ENCODE measurements at places on chromosomes 2 and 18.

DNA sequence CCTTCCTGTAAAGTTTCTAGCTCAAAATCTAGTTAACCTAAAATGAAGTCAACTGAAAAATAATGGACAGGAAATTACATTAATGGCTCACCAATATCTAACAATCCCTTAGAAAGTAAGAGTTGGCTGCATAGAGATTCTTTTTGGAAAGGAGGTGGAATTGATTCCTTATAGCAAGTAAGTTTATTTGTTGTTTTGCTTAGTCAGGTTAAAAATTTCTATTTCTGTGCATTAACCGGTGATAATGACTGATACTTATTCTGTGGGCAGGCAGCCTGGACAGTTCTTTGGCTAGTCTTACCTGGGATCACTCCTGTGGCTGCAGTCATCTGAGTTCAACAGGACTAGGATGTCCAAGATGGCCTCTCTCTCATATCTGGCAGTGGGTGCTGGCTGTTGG lies 6.9 kb upstream of the BCL2L11 start:
- no peak for DNase-seq

- DNase-seq: no peak
Observed at GRCh38 chr18:49853436-49853835, 40.1 kb upstream of the ACAA2 start.

DNA sequence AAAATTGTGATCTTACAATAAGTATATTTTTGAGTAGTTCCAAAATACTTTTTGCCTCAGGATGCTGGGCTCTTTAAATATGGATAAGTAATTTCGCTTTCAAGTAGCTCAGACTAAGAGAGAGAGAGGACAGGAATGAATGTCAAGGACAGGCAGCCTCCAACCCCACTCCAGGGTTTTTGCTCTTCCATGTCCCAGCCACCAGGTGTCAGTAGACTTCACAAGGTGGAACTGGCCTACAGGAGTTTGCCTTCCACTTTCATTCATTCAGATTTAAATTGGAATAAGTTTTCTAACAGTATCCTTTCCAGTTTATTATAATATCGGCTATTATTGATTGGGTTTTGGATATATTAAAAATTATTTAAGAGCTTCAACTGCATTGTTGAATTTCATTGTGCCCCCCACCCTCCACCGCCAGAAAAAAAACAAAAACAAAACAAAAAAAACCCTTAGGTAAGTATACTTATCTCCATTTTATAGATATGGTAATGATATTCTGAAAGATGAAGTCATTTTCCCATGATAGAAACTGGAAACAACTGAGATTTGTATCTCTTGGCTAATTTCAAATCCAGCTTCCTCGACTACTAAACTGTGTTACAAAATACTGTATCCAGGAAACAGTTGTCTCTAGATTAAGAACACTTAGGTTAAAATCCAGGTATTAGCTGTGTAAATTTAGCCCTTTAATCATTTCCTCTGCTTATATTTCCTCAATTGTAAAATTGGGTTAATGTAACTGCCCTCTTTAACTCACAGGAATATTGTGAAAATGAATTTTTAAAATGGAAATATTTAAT lies 793.1 kb downstream of the ERBB4 start:
- DNase-seq: peak; percentile 67

- DNase-seq: no peak
Observed at GRCh38 chr2:103151046-103151445, 389.2 kb downstream of the TMEM182 start.

GRCh38 chr2:226581004-226581403 lies 218.6 kb downstream of the IRS1 start:
- no peak for DNase-seq

GRCh38 chr2:178895171-178895570 lies 87.9 kb upstream of the TTN start:
- DNase-seq: no peak

DNA sequence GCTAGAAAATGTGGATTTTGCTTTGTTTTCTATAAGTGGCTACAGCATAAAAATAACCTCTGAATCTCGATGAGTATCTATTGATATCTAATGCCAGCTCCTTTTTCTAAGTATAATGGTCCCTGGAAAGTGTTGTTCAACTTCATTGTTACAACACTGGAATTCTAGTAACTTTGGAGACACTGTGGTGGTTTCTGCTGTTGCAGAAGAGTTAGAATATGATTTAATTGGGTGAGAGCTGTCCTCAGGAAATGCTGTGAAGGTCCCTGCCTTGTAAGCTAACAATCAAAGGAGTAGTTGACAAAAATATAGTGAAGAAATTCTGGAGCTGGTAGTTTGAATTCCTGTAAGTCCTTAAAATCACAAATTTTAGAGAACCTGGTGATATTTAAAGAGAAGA lies 62.1 kb downstream of the C18orf63 start:
- DNase-seq: no peak

DNA sequence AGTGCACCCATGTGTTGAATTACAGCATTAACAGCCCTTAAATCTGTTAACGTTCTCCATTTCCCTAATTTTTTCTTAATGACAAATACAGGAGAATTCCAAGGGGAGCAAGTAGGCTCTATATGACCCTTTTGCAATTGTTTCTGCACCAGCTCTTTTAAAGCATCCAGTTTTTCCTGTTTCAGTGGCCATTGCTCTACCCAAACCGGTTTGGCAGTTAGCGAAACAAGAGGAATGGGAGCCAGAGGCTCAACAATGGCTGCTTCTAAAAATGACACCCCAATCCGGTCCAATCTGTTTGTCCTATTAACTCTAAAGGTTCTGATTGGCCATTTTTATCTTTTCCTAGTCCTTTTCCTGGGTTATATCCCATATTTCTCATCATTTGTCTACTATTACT lies 15.1 kb upstream of the SUCLG1 start:
- no peak for DNase-seq

DNA sequence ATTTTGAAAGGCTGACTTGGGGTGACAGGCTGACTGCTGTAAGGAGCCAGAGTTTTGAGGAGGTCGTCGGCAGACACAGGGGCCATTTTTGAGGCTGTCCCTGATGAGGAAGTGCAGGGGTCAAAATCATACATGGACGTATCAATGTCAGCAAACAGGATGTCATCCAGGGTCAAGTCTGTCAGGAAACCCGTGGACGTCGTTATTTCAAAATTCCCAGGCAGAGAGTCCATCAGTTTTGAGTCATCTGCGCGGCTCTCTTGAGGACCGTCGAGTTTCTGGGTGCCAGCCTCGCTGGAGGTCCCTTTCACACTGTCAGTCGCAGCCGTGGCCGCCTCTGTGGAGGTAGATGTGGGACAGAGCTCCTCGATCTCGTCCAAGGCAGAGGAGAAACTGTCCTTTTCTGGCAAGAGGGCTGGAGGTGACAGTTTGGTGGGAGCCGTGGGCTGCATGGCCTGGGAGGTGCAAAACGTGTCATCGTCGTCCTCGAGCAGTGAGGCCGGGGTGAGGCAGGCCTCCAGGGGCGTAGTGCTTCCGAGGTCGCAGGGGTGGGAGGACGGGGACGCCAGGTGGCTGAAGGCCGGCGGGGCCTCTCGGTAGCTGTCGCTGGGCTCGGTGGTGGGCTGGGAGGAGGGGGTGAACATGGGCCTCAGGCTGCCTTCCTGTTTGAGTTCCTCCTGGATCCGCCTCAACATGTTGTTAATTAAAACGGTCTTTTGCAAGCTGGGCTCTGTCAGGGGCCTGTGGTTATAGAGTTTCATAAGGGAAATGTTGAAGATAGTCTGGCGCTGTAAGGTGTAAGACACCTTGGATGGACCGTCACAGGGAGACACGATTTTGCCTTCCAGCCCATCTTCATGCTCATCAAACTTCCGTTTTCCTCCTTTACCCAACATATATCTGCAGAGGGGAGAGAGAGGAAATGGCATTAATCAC lies 17.5 kb downstream of the SERTAD2 start:
- DNase-seq: peak; percentile 75

GRCh38 chr18:47799376-47799775 lies 131.1 kb downstream of the SMAD2 start:
- DNase-seq: no peak

GRCh38 chr2:184527058-184527457 lies 71.3 kb upstream of the ZNF804A start:
- DNase-seq: peak; percentile 20

- no peak for DNase-seq
Observed at GRCh38 chr2:168470320-168471162, 14.5 kb downstream of the CERS6 start.

DNA sequence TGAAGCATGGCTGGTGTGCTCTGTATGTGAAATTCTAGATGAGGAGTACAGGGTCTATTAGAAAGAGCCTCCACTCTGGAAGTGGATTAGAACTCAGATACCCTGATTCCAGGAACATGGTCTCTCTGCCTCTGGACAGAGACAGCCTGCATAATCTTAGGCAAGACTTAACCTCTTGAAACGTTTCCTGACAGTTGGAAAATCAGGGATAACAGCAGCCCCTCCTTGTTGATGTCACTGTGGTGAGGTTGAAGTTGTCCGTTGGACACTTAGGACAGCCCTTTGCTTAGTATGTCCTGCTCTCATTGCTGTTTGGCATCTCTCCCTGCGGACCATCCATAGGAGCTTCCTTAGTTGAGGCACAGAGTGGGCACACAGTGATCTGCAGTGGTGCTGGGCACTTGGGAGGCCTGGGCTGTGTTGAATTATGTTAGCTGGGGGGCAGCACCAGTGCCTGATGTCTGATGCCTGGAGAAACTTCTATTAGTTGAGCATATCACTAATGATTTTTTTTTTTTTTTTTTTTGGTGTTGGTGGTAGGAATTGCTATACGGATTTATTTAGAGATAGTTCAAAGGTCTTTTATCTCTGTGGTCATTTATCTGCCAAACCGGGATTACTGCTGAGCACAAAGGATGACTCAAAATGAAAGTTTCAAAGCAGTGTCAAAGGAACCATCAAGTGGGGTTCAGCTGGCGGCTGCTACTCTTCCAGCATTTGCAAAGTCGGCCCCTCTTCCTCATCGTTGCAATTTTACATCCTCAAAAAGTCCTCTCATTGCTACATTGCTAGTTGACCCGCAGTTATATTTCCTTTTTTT lies 28.8 kb downstream of the SETBP1 start:
- no peak for DNase-seq

DNA sequence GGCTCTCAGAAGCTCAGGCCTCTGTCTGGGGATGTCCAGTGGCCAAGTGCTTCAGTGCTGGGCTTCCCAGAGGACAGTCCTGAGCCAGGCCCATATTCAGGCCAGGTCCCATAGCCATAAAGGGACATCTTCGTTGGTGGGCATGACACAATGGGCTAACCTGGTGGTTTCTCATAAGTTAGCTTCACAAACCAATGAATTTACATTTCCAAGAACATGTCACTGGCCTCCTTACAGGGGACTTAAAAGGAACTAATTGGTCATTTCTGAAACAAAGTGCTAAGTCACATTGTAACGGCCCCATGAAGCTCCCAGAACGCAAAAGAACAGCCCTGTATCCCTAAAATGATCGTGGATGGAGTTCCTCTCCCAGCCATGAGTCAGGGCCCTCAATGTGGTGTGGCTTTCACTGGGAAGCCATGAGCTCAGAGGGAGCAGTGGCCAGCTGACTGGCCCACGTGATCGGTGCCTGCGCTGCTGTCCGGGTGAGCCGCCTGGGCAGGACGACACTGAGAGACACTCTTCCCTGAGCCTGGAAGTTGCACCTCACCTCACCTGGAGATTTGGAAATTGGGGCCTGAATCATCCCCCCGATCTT lies 163.7 kb upstream of the APCDD1 start:
- DNase-seq: no peak

DNA sequence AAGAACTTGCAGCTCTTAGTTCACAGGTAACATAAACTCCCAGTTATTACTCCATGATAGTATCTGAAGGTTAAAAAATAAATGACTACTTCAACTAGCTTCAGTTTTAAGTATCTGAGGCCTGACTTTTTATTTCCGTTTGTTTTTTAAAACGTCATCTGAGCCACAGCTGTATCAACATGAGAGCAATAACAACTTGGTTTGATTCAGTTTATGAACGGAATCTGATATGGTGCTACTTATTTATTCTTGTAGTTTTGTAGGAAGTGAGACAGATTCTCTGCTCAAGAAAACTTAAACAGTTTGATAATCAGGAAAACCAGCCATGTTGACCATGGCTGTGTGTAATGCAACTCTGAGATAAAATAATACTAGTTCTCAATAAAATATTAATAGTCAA lies 34.9 kb downstream of the NAB1 start:
- no peak for DNase-seq

GRCh38 chr2:205764270-205764746 lies 82.0 kb downstream of the NRP2 start:
- no peak for DNase-seq

DNA sequence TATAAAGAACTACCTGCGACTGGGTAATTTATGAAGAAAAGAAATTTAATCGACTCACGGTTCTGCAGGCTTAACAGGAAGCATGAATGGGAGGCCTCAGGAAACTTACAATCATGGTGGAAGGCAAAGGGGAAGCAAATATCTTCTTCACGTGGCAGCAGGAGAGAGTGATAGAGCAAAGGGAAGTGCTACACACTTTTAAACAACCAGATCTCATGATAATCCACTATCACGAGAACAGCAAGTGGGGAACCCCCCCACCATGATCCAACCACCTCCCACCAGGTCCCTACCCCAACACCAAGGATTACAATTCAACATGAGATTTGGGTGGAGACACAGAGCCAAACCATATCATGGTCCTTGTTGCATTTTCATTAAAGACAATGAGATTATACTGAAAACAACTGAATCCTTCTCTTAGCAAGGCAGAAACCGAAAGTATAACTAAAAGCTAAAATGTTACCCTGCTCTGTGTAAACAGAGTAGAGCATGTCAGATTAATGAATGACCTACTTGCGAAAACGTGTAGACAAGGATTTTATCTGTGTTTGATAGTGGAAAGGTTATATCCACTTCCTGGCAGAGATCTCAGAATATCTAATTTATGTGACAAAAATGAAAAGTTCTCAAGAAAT lies 60.1 kb upstream of the RBBP8 start:
- DNase-seq: no peak

DNA sequence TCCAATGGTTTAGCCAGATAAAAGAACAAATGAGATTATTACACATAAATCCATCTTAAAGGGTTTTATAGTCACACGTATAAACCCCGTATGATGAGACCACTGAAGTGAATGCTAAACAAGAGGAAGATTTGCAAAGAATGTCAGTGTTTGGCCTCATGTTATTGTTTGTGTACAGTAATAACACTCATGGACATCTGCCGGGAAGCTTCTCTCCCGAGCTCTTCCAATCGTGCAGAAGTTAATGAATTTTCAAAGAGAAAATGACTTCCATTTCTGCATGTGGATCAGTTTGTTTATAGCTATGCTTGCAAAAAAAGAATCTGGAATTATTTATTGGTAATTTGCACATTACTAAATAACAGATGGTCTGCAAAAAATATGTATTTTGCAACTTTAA lies 88.5 kb upstream of the APCDD1 start:
- DNase-seq: no peak
